ENCODE measurements at places on chromosomes 5 and 9.
A peak's percentile ranks its signal among the peaks of the same experiment; 100 is the strongest.

DNA sequence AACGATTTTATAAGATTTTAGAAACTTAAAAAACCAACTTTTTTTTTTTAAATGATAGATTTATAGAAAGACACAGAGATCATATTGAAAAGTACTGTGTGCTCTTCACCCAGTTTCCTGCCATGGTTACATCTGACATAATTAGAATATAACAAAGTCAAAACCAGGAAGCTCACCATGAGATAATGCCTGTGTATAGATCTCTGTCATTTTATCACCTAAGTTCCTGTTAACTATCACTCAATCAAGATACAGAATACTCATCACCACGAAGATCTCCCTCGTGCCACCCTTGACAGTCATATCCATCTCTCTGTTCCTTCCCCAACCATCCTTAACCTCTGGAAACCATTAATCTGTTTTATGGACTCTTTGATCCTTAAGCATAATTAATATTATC, 39.1 kb downstream of the POC5 start:
- DNase-seq: no peak

DNA sequence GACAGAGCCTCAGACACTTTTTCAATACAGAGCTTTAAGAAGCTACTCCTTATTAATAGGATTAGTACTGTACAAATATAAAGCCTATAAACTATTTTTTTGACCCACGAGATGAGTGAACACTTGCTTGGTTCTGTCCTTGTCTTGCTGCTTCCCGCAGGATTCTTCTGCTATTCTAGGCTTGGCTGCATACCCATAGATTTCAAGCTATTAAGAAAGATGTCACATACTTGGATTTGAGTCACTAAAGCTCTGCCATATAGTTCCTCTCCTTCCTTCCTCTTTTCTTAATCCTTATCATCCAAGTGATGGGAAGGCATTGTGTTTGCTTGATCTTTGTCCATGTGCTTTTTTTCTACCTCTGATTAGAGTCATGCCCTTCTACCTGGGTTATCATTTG, 361.2 kb upstream of the TRPC7 start:
- DNase-seq: no peak

- DNase-seq: no peak
Measured at GRCh38 chr5:172004824-172005237, 1.6 kb downstream of the FBXW11 start.

DNA sequence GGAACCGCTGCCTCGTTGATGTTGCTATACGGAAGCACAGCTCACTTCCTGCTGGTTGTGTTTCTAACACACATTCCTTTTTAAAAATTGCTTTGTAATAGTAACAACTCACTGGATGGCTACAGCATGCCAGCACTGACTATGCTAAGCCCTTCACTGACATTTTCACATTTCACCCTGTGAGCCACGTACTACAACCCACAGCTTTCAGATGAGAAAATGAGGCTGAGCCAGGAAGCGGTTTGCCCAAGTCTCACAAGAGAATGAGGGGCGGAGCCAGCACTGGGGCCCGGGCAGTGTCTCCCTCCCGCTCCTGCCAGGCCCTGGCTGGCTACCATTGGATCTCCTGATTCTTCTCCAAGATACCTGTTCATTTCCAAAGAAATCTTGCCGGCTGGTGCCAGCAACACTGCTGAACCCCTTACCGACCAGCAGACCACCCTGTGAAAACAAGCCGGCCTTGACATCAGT, 38.3 kb downstream of the FAM78A start:
- DNase-seq: no peak

DNA sequence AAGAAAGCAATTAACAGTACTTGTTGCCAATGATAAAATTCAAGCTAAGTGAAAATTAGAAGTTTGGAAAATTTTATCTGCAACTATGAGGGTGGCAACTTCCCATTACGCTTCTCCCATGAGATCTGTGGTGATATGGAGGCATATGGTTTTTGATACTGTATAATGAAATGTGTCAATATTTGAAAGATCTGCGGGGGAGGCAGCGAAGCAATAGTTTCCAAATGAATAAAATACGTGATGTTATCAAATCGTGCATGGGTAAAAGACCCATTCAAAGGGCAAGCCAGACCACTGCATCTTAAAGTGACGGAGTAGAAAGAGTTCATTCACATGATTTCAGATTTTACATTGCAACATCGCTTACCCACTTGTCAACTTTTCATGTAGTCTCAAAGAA, 20.9 kb upstream of the BOD1 start:
- no peak for DNase-seq

- peak; percentile 57 for DNase-seq
Measured at GRCh38 chr9:93184432-93185265, 710 bp downstream of the WNK2 start.

DNA sequence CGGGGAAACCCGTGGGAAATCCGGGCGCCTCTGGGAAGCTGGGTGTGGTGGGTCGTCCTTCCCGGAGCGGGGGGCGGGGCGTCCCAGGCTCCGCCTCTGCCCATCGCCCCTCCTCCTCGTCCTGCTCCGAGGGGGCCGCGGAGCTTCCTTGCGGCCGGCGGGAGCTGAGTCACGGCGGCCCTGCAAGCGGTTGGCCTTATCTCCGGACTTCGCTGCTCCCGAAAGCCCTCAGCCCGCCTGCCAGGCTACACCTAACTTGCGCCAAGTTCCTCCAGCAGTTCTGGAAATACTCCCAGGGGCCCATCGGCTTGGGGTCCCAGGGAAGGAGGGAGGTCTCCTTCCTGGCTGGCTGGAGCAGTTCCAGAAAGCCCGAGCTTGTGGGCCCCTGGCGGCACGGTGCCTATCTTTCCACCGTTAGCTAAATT, 54.1 kb upstream of the CDKN2AIPNL start:
- DNase-seq: peak; percentile 55

GRCh38 chr5:118789366-118789765, 199.0 kb downstream of the DTWD2 start:
- DNase-seq: no peak

- DNase-seq: no peak
Measured at GRCh38 chr5:31078956-31079355, 114.5 kb upstream of the CDH6 start.

- no peak for DNase-seq
Measured at GRCh38 chr5:44402084-44402483, 12.9 kb upstream of the FGF10 start.

- no peak for DNase-seq
Measured at GRCh38 chr5:171131497-171131896, 177.6 kb upstream of the TLX3 start.

- no peak for DNase-seq
Measured at GRCh38 chr5:88119535-88120125, 149.0 kb downstream of the TMEM161B start.

DNA sequence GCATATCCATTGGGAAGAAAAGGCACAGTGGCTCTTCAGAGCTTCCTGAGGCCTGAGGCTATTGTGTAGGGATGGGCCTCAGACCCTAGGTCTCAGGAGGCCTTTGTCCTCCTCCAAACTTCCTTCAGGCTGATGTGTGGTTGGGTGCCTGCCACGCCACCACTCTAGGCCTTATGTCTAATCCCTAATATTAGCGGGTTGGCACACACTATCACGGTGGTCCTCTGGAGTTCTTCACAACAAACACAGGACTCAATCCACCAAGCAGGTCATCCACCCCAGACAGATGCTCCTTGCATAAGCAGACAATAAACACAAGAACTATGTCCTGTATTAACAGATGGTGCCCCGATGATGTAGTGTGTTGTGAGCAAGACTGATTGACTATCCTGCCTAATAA, 31.0 kb upstream of the FSTL4 start:
- no peak for DNase-seq

DNA sequence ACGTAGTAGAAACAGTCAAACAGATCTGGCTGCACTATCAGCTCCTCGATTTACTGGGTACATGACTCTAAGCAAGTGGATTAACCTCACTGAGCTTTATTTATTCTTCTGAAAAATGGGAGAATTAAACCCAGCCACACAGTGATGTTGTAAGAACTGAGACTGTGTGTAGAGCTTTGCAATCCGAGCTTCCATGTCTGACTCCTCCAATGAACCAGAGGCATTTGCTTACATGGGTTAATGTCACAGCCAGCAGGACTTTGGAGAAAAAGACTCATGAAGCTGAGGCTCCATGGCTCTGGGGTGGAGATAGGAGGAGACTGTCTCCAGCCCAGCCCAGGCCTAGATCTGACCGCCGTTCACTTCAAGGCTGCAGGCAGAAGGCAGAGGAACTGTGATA, 201.3 kb downstream of the CDK5RAP2 start:
- DNase-seq: no peak

GRCh38 chr5:78109891-78110324, 184.6 kb downstream of the AP3B1 start:
- no peak for DNase-seq

- DNase-seq: no peak
Measured at GRCh38 chr9:127370147-127370579, 26.8 kb upstream of the SLC2A8 start.

GRCh38 chr9:14327036-14327435, 13.1 kb upstream of the NFIB start:
- DNase-seq: no peak

GRCh38 chr9:106890608-106891007, 27.6 kb downstream of the ZNF462 start:
- DNase-seq: no peak

DNA sequence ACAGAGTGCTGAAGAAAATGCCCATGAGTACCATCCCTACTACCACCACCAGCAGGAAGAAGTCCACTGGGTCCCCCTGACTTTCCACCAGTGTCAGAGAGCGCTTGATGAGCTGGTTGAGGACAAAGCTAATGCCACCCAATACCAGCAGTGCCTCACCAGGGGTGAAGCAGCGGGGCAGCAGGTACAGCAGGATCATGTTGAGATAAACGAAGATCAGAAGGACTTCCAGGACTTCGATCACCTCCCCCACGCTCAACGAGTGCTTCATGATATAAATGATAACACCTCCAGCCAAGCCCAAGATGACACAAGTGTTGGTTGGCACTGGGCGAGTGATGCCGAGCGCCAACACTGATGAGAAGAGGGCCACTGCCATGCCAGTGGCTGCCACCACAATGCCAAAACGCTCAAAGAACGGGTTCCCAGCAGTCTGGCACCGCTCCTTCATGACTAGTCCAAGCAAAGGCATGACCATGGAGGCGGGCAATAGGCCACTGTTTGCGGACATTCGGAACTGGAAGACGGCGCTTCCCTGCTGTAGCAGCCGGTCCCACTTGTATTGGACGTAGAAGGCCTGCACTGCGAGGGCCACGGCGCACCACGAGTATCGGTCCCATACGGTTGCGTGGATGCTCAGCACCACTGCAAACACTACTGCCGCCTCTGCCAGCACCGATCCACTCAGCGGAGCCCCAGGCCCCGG, 679 bp downstream of the DOLK start:
- DNase-seq: no peak

GRCh38 chr5:8825139-8825757, 720.6 kb downstream of the SEMA5A start:
- DNase-seq: no peak

GRCh38 chr9:96420468-96421219, 2.5 kb upstream of the ZNF367 start:
- no peak for DNase-seq

DNA sequence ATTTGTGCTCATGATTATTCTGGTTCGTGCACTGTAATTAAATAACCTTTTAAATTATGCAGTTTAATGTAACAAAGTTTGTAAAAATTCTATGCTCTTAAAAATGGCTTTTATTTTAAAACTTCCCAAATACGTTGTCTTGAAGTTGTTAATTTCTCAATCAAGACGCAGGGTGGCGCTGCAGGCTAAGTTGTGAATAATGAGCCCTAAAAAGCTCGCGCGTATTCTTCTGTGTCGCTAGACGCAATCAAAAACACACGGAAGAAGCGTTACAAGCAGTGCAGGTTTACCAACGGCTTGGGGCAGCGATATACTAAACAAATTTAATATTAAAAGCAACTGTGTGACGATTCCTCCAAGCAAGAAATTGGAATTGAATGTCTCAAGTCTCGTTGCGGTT, at the start of gene PCDHB4:
Gene PCDHB4 (plus strand): TSS at position 256 of the 400 bp plus-strand sequence. CDS start 181 bp downstream, outside the sequence.
- DNase-seq: no peak

DNA sequence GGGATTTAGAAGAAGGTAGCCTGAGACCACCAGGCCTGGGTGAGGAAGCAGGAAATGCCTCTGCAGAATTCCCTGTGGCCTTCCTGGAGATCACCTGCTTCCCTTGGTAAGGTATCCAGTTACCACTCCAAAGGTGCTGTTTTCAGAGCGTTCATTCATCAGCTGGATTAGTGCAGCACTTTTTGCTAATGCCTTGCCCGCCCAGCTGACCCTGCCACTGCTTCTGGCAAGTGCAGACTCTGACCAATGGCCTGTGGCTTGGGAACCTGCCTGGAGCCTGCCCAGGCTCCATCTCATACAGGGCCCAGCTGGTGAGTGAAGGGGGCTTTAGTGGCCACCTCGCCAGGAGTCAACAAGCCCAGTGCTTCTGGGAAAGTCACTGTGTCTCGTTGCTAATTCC, 48.6 kb downstream of the FOXI1 start:
- no peak for DNase-seq

GRCh38 chr9:98591696-98592095, 117.0 kb downstream of the GABBR2 start:
- DNase-seq: no peak

DNA sequence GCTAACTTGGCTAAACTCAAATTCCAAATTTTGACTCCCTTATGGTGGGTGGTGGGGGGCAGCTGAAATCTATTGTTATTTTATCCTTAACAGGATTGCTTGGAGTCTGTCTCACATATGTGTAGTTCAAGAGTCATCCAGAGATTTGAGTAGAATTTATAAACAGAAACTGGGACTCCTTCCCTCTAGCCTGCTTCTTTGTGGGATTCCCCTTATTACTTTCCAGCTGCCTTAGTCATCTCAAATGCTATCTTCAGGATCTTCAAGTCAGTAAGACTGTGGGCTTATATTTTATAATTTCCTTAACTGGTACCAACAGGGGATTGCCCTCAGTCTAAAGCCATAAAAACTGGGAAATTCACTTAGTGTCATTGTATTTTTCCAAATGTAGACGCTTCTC, 55.5 kb downstream of the NNT start:
- DNase-seq: no peak

DNA sequence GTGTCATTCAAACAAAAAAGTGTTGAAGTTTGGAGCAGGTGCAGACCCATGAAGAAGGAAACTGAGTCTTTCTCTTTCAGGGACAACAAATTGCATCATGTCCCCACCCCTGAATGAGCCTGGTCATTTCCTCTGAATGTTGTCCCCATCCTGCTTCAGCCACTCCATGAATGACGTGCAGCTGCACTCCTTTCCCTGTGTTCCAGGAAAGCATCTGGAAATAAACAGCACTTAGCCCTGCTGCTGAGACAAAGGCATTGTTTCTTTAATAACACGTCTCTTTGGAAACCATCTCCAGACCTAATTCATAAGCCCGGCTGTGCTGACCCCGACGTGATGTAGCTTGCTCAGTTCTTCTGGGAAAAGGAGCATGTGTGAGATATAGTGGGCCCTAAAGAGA, 682.3 kb downstream of the BRINP1 start:
- no peak for DNase-seq

DNA sequence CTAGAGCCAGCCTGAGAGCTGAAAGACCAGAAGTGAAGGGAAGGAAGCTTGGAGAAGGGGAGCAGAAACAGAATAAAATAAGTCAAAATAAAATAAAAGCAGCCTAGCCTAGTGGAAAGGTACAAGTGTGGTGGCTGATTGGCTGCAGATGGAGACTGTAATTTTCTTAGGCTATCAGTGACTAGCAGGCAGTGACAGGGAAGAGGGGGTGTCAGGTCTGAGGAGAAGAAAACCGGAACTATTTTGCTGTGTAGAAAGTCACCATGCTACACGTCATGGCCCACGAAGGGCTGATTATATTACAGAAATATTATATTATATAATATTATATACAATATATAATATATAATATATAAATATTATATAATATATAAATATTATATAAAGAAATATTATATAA, 98.1 kb upstream of the TAF11L2 start:
- DNase-seq: no peak
